ENCODE measurements at places on chromosomes 2 and 18. TPM values are rescaled to one million over a fixed set of nuclear protein-coding genes. Genes with fewer than 3 reads are reported as not detected.

ACMSD gene
- not detected for total RNA-seq

POMC gene
- 2.2 TPM for total RNA-seq

SERPINB13 gene
- not detected for total RNA-seq

PLCD4 gene
- 0.61 TPM for total RNA-seq

LDLRAD4 gene
- 1.2 TPM for total RNA-seq

TUBA3D gene
- total RNA-seq = 0.21 TPM

UGT1A1 gene
- total RNA-seq = not detected

BABAM2 gene
- total RNA-seq = 20.1 TPM

ZNG1B gene
- total RNA-seq = 32.7 TPM

PPP1R1C gene
- total RNA-seq = 5.3 TPM

GRCh38 chr2:60516383-60516811 lies 37.1 kb downstream of the BCL11A start:
- no peaks in the 10 kb centered on the region for H3K27me3 ChIP-seq
- H3K27ac ChIP-seq = no peak overlapping the region
- peak; percentile 34 for DNase-seq
- H3K4me1 ChIP-seq = peaks cover 43% of the 10 kb centered on the region

- H3K4me1 ChIP-seq = peaks cover 8% of the 10 kb centered on the region
- DNase-seq = peak; percentile 88
- no peaks in the 10 kb centered on the region for H3K27me3 ChIP-seq
- no peaks in the 10 kb centered on the region for H3K36me3 ChIP-seq
- peak overlapping the region; percentile 13 for H3K4me3 ChIP-seq
- H3K27ac ChIP-seq = no peak overlapping the region
Measured at GRCh38 chr18:51621113-51621863, 423.8 kb upstream of the MEX3C start.

GRCh38 chr18:69874058-69874457 lies 73.6 kb downstream of the CD226 start:
- no peak overlapping the region for H3K4me3 ChIP-seq
- no peaks in the 10 kb centered on the region for H3K27me3 ChIP-seq
- peaks cover 6% of the 10 kb centered on the region for H3K4me1 ChIP-seq
- no peak for DNase-seq

- no peak overlapping the region for H3K4me3 ChIP-seq
- H3K27ac ChIP-seq = no peak overlapping the region
- no peak for DNase-seq
- H3K27me3 ChIP-seq = no peaks in the 10 kb centered on the region
Measured at GRCh38 chr2:118121986-118122524, 33.8 kb downstream of the INSIG2 start.

DNA sequence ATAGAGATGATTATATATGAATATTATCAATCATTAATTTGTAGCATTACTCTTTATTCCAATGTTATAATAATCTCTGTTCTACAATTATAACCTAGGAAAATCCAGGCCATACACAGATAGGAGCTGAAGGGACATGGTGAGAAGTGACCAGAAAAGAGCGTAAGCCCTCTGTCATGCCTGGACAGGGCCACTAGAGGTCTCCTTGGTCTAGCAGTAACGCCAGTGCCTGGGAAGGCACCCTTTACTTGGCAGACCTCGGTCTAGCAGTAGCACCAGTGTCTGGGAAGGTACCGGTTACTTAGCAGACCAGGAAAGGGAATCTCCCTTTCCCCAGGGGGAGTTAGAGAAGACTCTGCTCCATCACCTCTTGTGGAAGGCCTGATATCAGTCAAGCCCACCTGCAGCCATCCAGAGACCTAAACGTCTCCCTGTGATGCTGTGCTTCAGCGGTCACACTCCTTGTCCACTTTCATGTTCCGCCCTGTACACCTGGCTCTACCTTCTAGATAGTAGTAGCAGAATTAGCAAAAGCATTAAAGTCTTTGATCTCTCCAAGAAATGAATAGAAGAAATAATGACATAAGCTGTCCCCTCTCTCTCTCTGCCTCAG lies 447.5 kb upstream of the FSIP2 start:
- H3K27ac ChIP-seq = no peak overlapping the region
- H3K36me3 ChIP-seq = no peaks in the 10 kb centered on the region
- no peak overlapping the region for H3K4me3 ChIP-seq
- peaks cover 4% of the 10 kb centered on the region for H3K4me1 ChIP-seq
- H3K27me3 ChIP-seq = no peaks in the 10 kb centered on the region
- peak; percentile 54 for DNase-seq

DNA sequence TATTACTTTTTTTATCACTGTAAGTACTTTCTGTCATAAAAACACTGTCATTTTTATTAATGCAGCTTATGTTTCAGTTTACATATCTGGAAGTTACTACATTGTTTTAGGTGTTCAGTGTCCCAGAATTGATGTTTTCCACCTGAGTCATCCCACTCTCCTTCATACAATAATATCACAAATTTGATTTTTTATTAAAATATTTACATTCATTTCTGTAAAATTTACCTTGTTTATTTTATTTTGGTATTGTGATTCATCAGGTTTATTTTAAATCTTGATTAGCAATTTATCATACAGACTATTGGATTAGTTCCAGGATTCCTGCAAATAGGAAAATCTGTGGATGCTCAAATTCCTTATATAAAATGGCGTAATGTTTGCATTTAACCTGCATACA lies 1662.9 kb downstream of the SUCLG1 start:
- DNase-seq = no peak
- H3K4me1 ChIP-seq = peaks cover 3% of the 10 kb centered on the region
- no peaks in the 10 kb centered on the region for H3K27me3 ChIP-seq
- H3K36me3 ChIP-seq = no peaks in the 10 kb centered on the region
- H3K27ac ChIP-seq = no peak overlapping the region

GRCh38 chr2:73205611-73206010 lies 3.2 kb downstream of the NOTO start:
- H3K36me3 ChIP-seq = no peaks in the 10 kb centered on the region
- H3K27ac ChIP-seq = no peak overlapping the region
- no peak for DNase-seq
- H3K4me3 ChIP-seq = no peak overlapping the region
- H3K27me3 ChIP-seq = peaks cover 14% of the 10 kb centered on the region
- H3K4me1 ChIP-seq = no peaks in the 10 kb centered on the region

DNA sequence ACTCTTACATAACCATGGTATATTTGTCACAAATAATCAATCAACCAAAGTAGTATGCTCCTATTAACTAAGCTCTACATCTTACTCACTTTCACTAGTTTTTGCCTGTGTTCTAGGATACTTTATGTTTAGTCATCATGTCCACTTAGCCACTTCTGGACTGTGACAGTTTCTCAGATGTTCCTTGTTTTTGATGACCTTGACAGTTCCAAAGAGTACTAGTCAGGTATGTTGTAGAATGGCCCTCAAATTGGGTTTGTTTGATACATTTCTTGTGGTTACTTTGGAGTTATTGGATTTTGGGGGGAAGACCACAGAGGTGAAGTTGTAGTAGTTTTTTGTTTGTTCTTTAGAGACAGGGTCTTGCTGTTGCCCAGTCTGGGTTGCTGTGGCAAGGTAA lies 35.5 kb downstream of the BUB1 start:
- H3K4me3 ChIP-seq = no peak overlapping the region
- H3K4me1 ChIP-seq = no peaks in the 10 kb centered on the region
- H3K36me3 ChIP-seq = peaks cover 13% of the 10 kb centered on the region
- H3K27me3 ChIP-seq = no peaks in the 10 kb centered on the region

- no peak overlapping the region for H3K4me3 ChIP-seq
- no peaks in the 10 kb centered on the region for H3K36me3 ChIP-seq
- DNase-seq = no peak
- no peaks in the 10 kb centered on the region for H3K27me3 ChIP-seq
- H3K4me1 ChIP-seq = no peaks in the 10 kb centered on the region
Measured at GRCh38 chr18:30177056-30177455, 865.5 kb downstream of the DSC3 start.

- H3K36me3 ChIP-seq = peaks cover 41% of the 10 kb centered on the region
- H3K4me1 ChIP-seq = no peaks in the 10 kb centered on the region
- H3K27ac ChIP-seq = no peak overlapping the region
- no peaks in the 10 kb centered on the region for H3K27me3 ChIP-seq
- no peak overlapping the region for H3K4me3 ChIP-seq
- no peak for DNase-seq
Measured at GRCh38 chr2:74357627-74358026, 14.4 kb upstream of the SLC4A5 start.

DNA sequence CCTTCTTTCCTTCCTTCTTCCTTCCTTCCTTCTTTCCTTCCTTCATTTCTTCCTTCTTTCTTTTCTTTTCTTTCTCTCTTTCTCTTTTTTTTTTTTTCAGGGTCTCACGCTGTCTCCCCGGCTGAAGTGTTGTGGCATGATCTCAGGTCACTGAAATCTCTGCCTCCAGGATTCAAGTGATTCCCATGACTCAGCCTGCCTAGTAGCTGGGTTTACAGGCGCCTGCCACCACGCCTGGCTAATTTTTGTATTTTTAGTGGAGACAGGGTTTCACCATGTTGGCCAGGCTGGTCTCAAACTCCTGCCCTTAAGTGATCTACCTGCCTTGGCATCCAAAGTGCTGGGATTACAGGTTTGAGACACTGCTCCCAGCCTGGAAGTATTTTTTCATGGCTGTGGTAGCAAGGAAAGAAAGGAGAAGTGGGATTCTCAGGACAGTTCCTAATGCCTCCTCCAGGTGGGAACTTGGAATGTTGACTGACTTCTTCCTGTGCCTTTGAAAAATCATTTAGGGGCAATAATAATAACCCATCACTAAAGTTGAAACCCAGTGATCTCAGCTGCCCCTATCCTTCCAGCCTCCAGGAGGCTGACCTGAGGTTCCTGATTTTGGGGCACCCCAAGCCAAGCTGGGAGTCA lies 89.3 kb upstream of the CELF4 start:
- no peak for DNase-seq
- no peaks in the 10 kb centered on the region for H3K27me3 ChIP-seq
- no peak overlapping the region for H3K27ac ChIP-seq
- H3K4me1 ChIP-seq = no peaks in the 10 kb centered on the region
- no peak overlapping the region for H3K4me3 ChIP-seq

DNA sequence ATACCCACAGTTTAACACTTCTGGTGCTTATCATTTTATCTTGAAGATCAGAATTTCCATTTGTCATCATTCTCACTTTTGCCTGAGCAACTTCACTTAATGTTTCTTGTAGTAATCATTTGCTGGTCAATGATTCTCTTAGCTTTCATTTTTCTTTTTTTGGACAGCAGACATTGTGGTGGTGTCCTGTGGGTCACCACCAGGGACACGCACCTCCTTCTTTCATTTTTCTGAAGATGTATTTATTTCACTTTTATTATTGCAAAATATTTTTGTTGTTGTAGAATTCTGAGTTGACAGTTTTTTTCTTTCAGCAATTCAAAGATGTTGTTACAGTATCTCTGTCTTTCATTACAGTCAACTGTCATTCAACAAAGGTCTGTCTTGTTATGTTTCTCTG lies 84.3 kb downstream of the FAM168B start:
- H3K36me3 ChIP-seq = no peaks in the 10 kb centered on the region
- no peak overlapping the region for H3K27ac ChIP-seq
- H3K4me3 ChIP-seq = no peak overlapping the region
- DNase-seq = no peak

- DNase-seq = no peak
- no peak overlapping the region for H3K27ac ChIP-seq
- no peak overlapping the region for H3K4me3 ChIP-seq
Measured at GRCh38 chr2:10532638-10533101, 84.5 kb upstream of the ODC1 start.

DNA sequence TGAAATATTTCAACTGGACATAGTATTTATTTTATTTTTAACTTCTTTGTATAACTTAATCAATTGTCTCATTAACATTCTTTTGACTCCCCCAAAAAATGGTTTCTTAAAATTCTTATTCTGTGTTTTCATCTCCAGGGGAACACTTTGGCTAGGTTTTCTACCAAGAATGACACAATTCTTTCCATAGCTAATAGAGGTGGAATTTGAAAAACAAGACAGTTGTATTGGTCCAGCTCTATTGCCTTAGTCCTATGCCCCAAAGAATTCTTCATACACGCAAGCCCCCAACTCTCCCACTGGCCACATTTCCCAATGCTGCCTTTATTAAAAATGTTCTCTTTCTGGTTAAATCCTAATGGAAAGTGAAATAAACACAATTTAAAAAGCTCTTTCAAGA lies 104.7 kb upstream of the PKDCC start:
- H3K36me3 ChIP-seq = no peaks in the 10 kb centered on the region
- H3K27me3 ChIP-seq = no peaks in the 10 kb centered on the region
- no peak for DNase-seq
- peaks cover 29% of the 10 kb centered on the region for H3K4me1 ChIP-seq
- H3K27ac ChIP-seq = no peak overlapping the region

DNA sequence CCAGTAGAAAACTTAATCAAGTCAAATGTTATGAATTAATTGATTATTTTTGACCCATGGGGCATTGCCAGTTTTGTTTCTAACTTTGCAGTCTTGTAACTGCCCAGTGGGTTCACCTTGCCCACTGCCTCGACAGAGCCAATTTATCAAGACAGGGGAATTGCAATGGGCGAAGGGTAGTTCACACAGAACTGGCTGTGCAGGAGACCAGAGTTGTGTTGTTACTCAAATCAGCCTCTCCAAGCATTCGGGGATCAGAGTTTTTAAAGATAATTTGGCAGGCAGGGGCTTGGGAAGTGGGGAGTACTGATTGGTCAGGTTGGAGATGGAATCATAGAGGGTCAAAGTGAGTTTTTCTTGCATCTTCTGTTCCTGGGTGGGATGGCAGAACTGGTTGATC lies 168.5 kb upstream of the COPS8 start:
- H3K4me1 ChIP-seq = no peaks in the 10 kb centered on the region
- no peak overlapping the region for H3K27ac ChIP-seq
- no peaks in the 10 kb centered on the region for H3K27me3 ChIP-seq
- H3K36me3 ChIP-seq = no peaks in the 10 kb centered on the region

GRCh38 chr18:79900610-79901570 lies 50.6 kb downstream of the SLC66A2 start:
- peaks cover 2% of the 10 kb centered on the region for H3K27me3 ChIP-seq
- no peak for DNase-seq
- no peaks in the 10 kb centered on the region for H3K36me3 ChIP-seq
- no peak overlapping the region for H3K27ac ChIP-seq

DNA sequence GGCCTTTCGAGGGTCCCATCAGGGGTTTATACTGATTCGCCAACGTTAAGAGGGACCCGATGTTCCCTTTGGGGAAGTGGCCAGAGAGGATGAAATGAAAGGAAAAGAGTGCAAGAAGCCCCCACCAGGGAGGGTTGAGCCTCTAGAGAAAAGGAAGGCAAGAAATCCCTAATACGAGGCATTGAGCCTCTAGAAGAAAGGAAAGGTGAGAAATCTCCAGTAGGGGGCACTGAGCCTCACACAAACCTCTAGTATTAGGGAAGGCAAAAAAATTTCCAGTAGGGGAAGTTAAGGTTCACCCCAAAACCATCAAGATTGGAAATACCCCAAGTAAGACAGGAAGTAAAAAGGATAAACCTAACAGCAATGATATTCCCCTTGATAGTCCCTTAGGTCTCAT lies 9.8 kb upstream of the SAP130 start:
- DNase-seq = no peak
- no peaks in the 10 kb centered on the region for H3K27me3 ChIP-seq
- H3K4me1 ChIP-seq = no peaks in the 10 kb centered on the region
- no peak overlapping the region for H3K27ac ChIP-seq

All from H1 (cell line).